ENCODE measurements at places on chromosomes 12 and 14.
A peak's percentile ranks its signal among the peaks of the same experiment; 100 is the strongest.

DNA sequence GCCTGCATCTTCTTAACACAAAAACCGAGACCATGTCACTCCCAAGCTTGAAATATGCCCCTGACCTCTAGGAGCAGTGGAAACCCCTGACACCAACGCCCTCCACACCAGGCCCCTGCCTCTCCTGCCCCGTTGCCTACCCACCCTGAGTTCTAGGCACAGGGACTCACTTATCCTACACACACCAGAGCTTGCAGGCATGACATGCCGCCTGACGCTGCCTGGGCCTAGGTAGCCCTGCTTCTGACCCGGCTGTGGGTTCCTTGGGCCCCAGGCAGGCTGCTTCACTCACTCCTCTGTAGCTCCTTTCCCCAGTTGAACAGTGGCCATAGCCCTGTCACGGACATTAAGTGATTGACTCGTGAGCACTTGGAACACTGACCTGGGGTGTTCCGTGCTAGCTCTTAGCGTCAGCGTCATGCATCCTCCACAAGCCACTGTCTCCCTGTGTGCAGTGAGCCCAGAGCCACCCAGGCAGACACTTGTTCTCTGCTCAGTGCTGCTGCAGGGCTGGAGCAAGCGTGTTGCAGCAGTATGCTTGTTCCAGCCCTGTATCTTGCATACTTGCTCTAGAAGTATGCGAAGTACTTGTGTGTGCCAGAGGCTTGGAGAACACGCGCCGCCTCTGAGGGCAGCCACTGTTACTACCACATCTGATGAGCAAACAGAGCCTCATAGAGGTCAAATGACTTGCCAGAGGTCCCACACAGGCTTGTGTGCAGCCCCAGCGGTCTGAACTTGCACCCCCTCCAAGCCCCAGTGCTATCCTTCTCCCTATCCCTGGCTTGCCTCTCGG, 15.6 kb downstream of the OTUB2 start:
- H3K4me1 ChIP-seq = no peaks in the 10 kb centered on the region
- H3K27ac ChIP-seq = no peak overlapping the region
- DNase-seq = no peak
- no peak overlapping the region for H3K4me3 ChIP-seq
- peaks cover 16% of the 10 kb centered on the region for H3K36me3 ChIP-seq

DNA sequence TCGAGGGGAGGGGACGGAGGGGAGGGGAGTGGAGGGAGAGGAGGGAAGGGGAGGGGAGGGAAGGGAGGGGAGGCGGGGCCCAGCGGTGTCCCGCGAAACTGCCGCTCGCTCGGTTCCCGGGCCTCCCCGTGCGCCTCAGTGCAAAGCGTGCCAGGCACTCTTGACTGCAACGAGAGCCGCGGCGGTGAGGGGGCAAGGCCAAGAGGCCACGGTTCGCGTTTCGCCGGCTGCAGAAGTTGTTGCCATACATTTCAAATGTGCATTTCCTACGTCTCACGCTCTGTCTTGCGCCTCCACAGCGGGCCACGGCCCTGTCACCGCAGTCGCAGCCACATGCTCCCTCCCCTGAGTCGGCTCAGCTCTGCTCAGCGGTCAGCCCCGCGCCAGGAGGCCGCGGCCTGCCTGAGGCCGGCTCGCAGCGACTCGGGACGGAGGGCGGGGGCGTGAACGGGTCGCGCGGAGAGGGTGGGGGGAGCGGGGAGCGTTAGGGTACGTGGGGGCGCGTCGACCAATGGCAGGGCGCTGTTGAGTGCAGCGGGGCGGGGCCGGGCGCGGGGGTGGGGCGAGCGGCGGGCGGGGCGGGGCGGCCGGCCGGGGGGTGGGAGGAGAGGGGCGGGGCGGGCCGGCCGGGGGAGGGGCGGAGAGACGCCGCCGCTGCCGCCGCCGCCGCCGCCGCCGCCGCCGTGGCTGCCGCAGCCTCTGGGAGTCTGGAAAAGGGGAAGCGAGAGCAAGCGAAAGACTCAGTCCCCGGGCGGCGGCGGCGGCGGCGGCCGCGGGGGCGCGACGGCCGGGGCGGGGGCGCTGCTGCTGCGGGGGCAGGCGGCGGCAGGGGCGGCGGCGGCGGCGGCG, at the start of gene PPP2R5C:
Gene PPP2R5C (plus strand): TSS at position 678 of the 849 bp plus-strand sequence. CDS start 185 bp downstream, outside the sequence.
- H3K4me1 ChIP-seq = peaks cover 9% of the 10 kb centered on the region
- peak within 1 kb of the TSS; percentile 51 for H3K27ac ChIP-seq
- H3K36me3 ChIP-seq = no peaks in the 10 kb centered on the region

GRCh38 chr12:4434301-4434700, 11.3 kb downstream of the FGF6 start:
- H3K4me3 ChIP-seq = no peak overlapping the region
- H3K4me1 ChIP-seq = no peaks in the 10 kb centered on the region
- peaks cover 10% of the 10 kb centered on the region for H3K27me3 ChIP-seq
- H3K27ac ChIP-seq = no peak overlapping the region
- DNase-seq = no peak

DNA sequence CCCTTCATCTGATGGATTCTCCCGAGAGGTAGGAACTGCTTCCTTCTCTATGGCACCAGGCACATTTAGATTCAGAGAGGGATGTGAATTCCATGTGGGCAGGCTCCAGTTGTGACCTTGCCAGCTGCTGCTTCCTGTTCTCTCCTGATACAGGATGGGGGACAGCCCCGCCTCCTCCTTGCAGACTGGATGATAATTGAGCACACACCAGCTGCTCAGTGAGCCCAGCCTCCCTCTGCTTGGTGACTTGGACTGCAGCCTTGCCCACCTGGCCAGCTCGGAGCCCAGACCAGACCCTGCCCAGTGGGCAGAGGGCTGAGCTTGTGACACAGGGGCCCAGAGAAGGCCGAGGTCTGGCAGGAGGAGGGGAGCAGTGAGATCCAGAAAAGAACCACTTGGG, 90.2 kb downstream of the CALM1 start:
- no peaks in the 10 kb centered on the region for H3K36me3 ChIP-seq
- no peak overlapping the region for H3K4me3 ChIP-seq
- no peak for DNase-seq
- no peaks in the 10 kb centered on the region for H3K4me1 ChIP-seq

- no peak for DNase-seq
- no peak overlapping the region for H3K27ac ChIP-seq
- no peaks in the 10 kb centered on the region for H3K27me3 ChIP-seq
- no peaks in the 10 kb centered on the region for H3K4me1 ChIP-seq
- no peak overlapping the region for H3K4me3 ChIP-seq
Observed at GRCh38 chr12:130925666-130926015, 28.1 kb upstream of the ADGRD1 start.

- H3K4me1 ChIP-seq = no peaks in the 10 kb centered on the region
- no peak overlapping the region for H3K4me3 ChIP-seq
- no peak overlapping the region for H3K27ac ChIP-seq
- DNase-seq = no peak
- H3K27me3 ChIP-seq = no peaks in the 10 kb centered on the region
Observed at GRCh38 chr12:132513070-132513398, 23.1 kb downstream of the FBRSL1 start.

GRCh38 chr14:33809396-33809981, 141.4 kb downstream of the EGLN3 start:
- DNase-seq = no peak
- no peaks in the 10 kb centered on the region for H3K36me3 ChIP-seq
- H3K4me3 ChIP-seq = no peak overlapping the region
- no peaks in the 10 kb centered on the region for H3K27me3 ChIP-seq
- H3K4me1 ChIP-seq = no peaks in the 10 kb centered on the region

- H3K27me3 ChIP-seq = no peaks in the 10 kb centered on the region
- H3K4me3 ChIP-seq = no peak overlapping the region
- peaks cover 20% of the 10 kb centered on the region for H3K4me1 ChIP-seq
- no peak for DNase-seq
- H3K36me3 ChIP-seq = no peaks in the 10 kb centered on the region
- no peak overlapping the region for H3K27ac ChIP-seq
Observed at GRCh38 chr12:2642896-2643425, 151.8 kb upstream of the FKBP4 start.

- H3K4me3 ChIP-seq = no peak overlapping the region
- H3K4me1 ChIP-seq = no peaks in the 10 kb centered on the region
- no peak for DNase-seq
- H3K27ac ChIP-seq = no peak overlapping the region
Observed at GRCh38 chr12:51511546-51512260, 79.3 kb upstream of the SCN8A start.

- no peaks in the 10 kb centered on the region for H3K27me3 ChIP-seq
- no peaks in the 10 kb centered on the region for H3K36me3 ChIP-seq
- no peak overlapping the region for H3K4me3 ChIP-seq
- no peak for DNase-seq
Observed at GRCh38 chr14:96752125-96752524, 45.1 kb upstream of the VRK1 start.

DNA sequence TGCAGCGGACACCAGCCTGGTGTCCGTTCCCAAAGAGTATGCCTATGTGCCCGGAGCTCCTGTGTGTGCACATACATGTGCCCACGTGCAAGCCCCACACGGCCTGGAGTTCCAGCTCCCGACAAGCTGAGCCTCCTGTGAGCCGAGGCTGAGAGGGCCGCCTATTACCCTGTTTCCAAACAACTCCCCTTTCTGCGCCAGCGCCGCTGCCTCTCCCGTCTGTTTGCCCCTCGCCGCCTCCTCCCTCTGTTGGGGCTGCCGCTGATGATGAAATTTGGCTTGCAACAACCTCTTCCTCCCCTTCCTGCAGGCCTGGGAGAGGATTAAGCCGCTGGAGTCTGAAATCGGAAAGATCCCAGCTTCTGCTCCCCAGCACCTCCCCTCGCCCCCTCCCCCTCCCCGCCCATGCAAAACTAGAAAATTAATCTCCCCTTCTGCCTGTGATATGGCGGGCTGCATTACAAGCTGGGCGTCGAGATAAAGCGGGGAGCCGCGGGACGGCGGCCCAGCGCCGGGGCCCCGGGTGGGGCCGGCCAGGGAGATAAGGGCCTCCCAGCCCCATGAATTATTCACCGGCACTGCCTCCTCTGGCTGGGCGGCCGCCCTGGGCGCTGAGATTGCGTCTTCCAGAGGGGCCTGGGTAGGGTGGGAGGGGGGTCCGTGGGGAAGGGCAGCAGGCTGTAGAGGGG, 6.8 kb upstream of the ASIC1 start:
- H3K4me1 ChIP-seq = no peaks in the 10 kb centered on the region
- H3K27me3 ChIP-seq = peaks cover 14% of the 10 kb centered on the region
- no peak overlapping the region for H3K4me3 ChIP-seq
- H3K27ac ChIP-seq = no peak overlapping the region
- no peak for DNase-seq
